ENCODE measurements at places on chromosomes 5 and 9.

GRCh38 chr5:134063188-134063820 lies 51.2 kb upstream of the TCF7 start:
- DNase-seq: no peak

- DNase-seq: no peak
Observed at GRCh38 chr9:35603506-35603985, 1.5 kb upstream of the TESK1 start.

DNA sequence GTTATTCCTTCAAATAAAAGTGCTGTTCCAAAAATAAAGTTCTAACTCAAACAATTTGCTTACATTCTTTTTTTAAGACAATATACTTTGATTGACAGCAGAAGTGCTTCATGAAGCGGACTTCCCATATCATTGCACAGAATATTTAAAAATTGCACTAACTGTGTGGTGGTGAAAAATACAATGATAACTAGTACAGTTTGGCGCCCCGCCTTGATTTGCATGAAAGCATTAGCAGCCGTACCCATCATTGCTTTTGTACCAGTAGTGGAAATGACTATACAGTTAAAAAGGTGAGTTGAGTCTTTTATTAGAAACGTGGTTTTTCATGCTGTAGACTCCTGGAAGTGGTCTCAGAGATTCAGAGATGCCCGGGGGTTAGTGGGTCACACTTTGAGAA lies 69.5 kb upstream of the MAP3K1 start:
- DNase-seq: no peak

DNA sequence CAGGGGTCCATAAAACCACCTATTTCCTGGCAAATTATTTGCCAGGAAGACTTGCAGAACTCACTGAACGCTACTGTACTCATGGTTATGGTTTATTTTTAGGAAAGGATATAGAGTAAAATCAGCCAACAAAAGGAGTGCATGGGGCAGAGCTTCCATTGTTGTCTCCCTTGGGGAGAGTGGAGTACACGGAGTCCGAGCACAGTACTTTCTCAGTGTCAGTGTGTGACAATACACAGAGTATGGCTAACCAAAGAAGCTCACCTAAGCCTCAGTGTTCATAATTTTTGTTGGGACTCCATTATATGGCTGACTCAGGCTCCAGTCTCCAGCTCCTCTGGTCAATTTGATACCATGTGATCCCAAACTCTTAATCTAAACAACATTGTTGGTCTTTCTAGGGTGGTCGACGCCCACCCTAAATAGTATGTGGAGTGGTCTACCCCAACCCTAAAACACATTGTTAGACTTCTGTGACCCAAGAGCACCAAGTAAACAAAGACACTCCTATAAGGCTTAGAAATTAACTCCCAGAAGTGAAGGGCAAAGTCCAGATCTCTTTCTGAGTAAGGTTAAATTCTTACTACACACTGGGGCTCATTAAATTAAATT lies 74.9 kb downstream of the SLC44A1 start:
- no peak for DNase-seq

- DNase-seq: no peak
Observed at GRCh38 chr5:171689853-171690417, 95.7 kb upstream of the SMIM23 start.
